ENCODE measurements at places on chromosomes 3 and 15. TPM values are rescaled to one million over a fixed set of nuclear protein-coding genes. Genes with fewer than 3 reads are reported as not detected.

GRCh38 chr3:139198186-139198585 lies 145.6 kb upstream of the MRPS22 start:
- H3K27me3 ChIP-seq: no peaks in the 10 kb centered on the region
- H3K27ac ChIP-seq: no peak overlapping the region
- no peaks in the 10 kb centered on the region for H3K36me3 ChIP-seq
- no peak overlapping the region for H3K4me3 ChIP-seq
- H3K4me1 ChIP-seq: no peaks in the 10 kb centered on the region
- DNase-seq: no peak

DNA sequence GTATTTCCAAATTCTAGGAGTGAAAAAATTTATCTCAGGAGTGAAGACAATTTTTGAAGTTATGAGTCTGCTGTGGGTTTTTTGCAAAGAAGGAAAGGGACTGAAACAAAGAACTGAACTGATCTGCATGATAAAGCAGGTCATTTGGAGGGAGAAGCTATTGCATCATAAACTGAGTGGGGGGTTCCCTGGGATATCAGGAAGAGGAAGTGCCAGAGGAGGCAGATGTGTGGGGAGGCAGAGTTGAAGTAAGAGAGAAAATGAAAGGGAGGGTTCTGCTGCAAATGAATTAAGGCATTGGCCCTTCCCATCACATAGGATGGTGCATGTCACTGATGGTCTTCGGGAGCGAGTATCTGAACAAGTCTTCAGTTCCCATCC lies 379.2 kb downstream of the VPS13C start:
- H3K27ac ChIP-seq: no peak overlapping the region
- no peaks in the 10 kb centered on the region for H3K36me3 ChIP-seq
- DNase-seq: peak; percentile 42
- H3K27me3 ChIP-seq: no peaks in the 10 kb centered on the region
- H3K4me3 ChIP-seq: no peak overlapping the region

DNA sequence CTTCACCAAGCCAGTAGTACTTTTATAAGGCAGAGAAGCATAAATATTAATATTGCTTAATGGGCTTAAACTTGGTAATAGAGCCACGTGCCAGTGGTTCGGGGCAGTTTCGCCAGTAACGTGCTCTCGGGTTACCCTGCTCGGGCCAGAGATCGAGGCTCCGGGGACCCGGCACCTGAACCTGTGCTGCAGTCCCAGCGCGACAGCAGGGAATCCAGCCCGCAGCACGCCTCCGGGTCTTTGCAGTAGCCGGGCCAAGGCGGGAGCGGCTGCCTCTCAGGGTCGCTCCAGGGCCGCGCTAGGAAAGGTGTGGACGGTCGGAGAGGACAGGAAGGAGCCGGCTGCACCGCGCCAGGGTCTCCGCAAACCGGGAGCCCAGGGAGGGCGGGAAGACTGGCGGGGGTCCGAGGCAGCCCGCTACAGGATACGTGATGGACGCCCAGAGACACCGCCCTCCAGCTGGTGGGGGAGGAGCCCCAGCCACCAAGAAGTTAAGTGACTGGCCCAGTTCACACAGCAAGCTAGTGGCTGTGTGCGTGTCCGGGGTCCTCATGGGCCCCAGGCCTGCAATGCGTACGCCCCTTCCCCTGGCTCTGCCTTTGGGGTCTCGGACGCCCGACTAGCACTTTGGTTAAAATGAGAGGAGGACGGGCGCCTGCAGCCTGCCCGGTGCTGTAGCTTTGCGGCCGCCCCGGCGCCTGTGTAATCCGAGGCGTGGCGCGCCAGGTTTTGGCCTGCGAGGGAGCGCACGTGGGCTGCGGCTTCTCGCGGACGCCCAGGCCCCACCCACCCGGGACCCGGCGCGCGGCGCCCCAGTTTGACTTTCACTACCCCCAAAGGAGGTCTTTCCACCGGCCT lies 1.2 kb upstream of the PDE8A start:
- no peaks in the 10 kb centered on the region for H3K36me3 ChIP-seq
- peak overlapping the region; percentile 90 for H3K4me3 ChIP-seq
- peaks cover 70% of the 10 kb centered on the region for H3K27me3 ChIP-seq
- 0 out of 2 replicates have a peak, but pooled peaks cover 8% of the 10 kb centered on the region for H3K4me1 ChIP-seq

- H3K36me3 ChIP-seq: no peaks in the 10 kb centered on the region
- no peak overlapping the region for H3K4me3 ChIP-seq
- H3K27me3 ChIP-seq: no peaks in the 10 kb centered on the region
- no peaks in the 10 kb centered on the region for H3K4me1 ChIP-seq
- no peak overlapping the region for H3K27ac ChIP-seq
Measured at GRCh38 chr15:52350423-52350822, 54.8 kb upstream of the MYO5C start.

DNA sequence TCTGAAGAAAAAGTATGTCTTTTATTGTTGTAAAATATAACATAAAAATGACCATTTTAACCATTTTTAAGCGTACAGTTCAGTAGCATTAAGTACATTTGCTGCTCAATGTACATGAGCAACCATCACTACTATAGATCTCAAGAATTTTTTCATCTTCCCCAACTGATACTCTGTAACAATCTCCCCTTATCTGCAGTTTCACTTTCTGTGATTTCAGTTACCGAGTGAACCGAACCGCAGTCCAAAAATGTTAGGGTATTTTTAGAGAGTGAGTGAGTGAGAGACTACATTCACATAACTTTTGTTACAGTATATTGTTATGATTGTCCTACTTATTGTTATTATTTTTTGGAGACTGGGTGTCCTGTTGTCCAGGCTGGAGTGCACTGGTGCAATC lies 9.0 kb upstream of the SLC25A26 start:
- H3K4me1 ChIP-seq: no peaks in the 10 kb centered on the region
- H3K27me3 ChIP-seq: no peaks in the 10 kb centered on the region
- DNase-seq: no peak
- H3K27ac ChIP-seq: no peak overlapping the region
- H3K4me3 ChIP-seq: no peak overlapping the region
- H3K36me3 ChIP-seq: no peaks in the 10 kb centered on the region

- H3K27me3 ChIP-seq: no peaks in the 10 kb centered on the region
- H3K4me1 ChIP-seq: peaks cover 19% of the 10 kb centered on the region
- H3K27ac ChIP-seq: no peak overlapping the region
- DNase-seq: no peak
Measured at GRCh38 chr15:42503825-42504224, 8.4 kb downstream of the SNAP23 start.

- no peak for DNase-seq
- H3K4me1 ChIP-seq: no peaks in the 10 kb centered on the region
- H3K27me3 ChIP-seq: no peaks in the 10 kb centered on the region
- no peak overlapping the region for H3K27ac ChIP-seq
- H3K36me3 ChIP-seq: no peaks in the 10 kb centered on the region
- H3K4me3 ChIP-seq: no peak overlapping the region
Measured at GRCh38 chr3:143201870-143202752, 82.5 kb downstream of the CHST2 start.

- H3K4me1 ChIP-seq: no peaks in the 10 kb centered on the region
- H3K4me3 ChIP-seq: no peak overlapping the region
- no peak overlapping the region for H3K27ac ChIP-seq
- DNase-seq: no peak
Measured at GRCh38 chr15:44148580-44148979, 46.5 kb downstream of the FRMD5 start.

DNA sequence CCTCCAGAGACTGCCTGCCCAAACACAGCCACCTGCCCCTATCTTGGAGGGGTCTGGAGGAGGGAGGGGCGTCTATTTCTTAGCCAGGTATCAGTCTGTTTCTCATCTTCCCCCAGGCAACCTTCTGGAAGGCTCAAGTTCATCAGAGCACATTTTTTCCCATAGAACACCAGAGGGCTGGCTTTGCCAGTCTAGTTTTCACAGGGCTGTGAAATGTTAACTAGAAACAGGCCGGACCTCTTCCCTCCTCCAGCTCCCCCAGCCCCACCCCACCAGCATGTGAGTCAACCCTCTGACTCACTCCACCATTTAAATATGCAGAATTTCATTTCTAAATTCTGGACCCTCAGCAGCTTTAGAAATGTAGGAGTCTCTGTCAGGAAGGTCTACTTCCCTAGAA lies 66.9 kb downstream of the SLCO2A1 start:
- DNase-seq: no peak
- no peak overlapping the region for H3K4me3 ChIP-seq
- no peaks in the 10 kb centered on the region for H3K27me3 ChIP-seq
- H3K36me3 ChIP-seq: no peaks in the 10 kb centered on the region
- no peak overlapping the region for H3K27ac ChIP-seq

DNA sequence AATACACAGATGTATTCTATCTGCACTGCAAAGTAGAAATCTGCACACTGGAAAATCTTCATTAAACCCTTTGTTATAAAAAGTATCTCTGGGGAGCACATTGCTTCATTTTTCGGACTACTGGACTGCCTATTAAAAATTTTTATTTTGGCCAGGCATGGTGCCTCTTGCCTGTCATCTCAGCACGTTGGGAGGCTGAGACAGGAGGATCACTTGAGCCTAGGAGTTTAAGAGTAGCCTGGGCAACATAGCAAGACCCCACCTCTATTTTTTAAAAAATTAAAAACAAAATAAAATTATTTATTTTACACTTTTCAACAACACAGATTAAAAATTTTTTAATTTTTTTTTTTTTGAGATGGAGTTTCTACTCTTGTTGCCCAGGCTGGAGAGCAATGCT lies 6.0 kb downstream of the SERP1 start:
- H3K4me3 ChIP-seq: no peak overlapping the region
- H3K27me3 ChIP-seq: no peaks in the 10 kb centered on the region
- no peak for DNase-seq
- peaks cover 5% of the 10 kb centered on the region for H3K4me1 ChIP-seq
- peaks cover 15% of the 10 kb centered on the region for H3K36me3 ChIP-seq

DNA sequence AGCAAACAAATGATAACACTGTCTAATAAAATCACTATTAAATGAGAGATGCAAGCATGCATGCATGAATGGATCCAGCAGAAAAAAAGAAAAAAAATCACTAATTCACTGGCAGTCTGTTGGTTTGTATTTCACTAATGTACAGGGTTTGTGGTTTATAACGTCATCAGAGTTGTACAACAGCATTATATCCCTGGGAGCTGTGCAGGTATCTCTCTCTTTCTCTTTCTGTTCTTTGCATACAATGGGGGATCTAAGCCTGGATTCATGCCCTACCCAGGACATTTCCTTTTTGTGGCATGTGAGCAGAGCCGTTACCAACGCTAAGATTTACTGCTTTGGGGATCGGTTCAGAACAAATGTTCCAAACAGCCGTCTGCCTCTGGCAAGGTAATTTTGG lies 229.5 kb downstream of the SOX2 start:
- H3K27me3 ChIP-seq: no peaks in the 10 kb centered on the region
- DNase-seq: no peak
- no peak overlapping the region for H3K4me3 ChIP-seq
- H3K4me1 ChIP-seq: peaks cover 36% of the 10 kb centered on the region
- H3K27ac ChIP-seq: no peak overlapping the region

GRCh38 chr3:137171834-137172603 lies 214.2 kb downstream of the IL20RB start:
- no peaks in the 10 kb centered on the region for H3K27me3 ChIP-seq
- H3K27ac ChIP-seq: no peak overlapping the region
- H3K36me3 ChIP-seq: no peaks in the 10 kb centered on the region
- H3K4me1 ChIP-seq: no peaks in the 10 kb centered on the region

- peak; percentile 22 for DNase-seq
- no peak overlapping the region for H3K4me3 ChIP-seq
- H3K36me3 ChIP-seq: peaks cover 9% of the 10 kb centered on the region
- H3K4me1 ChIP-seq: peaks cover 29% of the 10 kb centered on the region
Measured at GRCh38 chr3:100730524-100730923, 21.2 kb downstream of the TFG start.

- H3K36me3 ChIP-seq: no peaks in the 10 kb centered on the region
- H3K4me1 ChIP-seq: peaks cover 23% of the 10 kb centered on the region
- H3K27me3 ChIP-seq: no peaks in the 10 kb centered on the region
- H3K4me3 ChIP-seq: no peak overlapping the region
- peak overlapping the region; percentile 90 for H3K27ac ChIP-seq
Measured at GRCh38 chr3:84836961-84837360, 121.8 kb upstream of the CADM2 start.

LRRIQ4 gene
- not detected for total RNA-seq

ZNF660 gene
- total RNA-seq: 6.1 TPM

RASGRP1 gene
- 1.2 TPM for total RNA-seq

RGMA gene
- 34.2 TPM for total RNA-seq

GOLGA6B gene
- not detected for total RNA-seq

MME gene
- 76.7 TPM for total RNA-seq

IQCH gene
- total RNA-seq: 1.0 TPM

SEMA3B gene
- 8.0 TPM for total RNA-seq

LRTM1 gene
- total RNA-seq: not detected

CRYGS gene
- 2.9 TPM for total RNA-seq

IL17RD gene
- total RNA-seq: 79.6 TPM
